COLO829 (cell line): ENCODE measurements at places on chromosomes 1 and 21.

DNA sequence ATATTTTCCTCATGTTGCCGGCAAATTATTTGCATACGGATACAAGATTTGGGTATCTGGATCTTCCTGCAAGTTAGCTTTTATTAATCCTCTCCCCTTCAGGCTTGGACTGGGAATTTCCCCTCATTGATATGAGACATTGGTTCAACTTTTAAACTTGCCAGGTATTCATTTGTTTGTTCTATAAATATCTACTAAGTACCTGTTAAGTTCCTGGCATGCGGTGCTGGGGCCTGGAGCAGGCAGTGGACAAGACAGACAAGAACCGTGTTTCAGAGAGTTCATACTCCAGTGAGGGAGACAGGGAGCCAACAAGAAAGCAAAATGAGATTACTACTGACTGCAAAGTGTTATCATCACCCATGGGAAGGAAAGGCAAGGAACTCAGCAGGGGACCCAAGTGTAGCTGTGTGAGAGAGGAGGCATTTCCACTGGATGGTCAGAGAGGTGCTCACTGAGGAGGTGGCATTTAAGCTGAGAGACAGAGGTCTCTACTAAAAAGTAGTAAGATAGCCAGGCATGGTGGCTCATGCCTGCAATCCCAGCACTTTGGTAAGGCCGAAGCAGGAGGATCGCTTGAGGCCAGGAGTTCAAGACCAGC is 39.1 kb upstream of the FHAD1 start:
- no peak for DNase-seq

GRCh38 chr1:154186852-154187501 is 4.9 kb downstream of the TPM3 start:
- no peak for DNase-seq

- DNase-seq = no peak
Observed at GRCh38 chr1:177983077-177983476, 13.2 kb upstream of the SEC16B start.

GRCh38 chr1:236156512-236157208 is 14.3 kb downstream of the GPR137B start:
- no peak for DNase-seq

DNA sequence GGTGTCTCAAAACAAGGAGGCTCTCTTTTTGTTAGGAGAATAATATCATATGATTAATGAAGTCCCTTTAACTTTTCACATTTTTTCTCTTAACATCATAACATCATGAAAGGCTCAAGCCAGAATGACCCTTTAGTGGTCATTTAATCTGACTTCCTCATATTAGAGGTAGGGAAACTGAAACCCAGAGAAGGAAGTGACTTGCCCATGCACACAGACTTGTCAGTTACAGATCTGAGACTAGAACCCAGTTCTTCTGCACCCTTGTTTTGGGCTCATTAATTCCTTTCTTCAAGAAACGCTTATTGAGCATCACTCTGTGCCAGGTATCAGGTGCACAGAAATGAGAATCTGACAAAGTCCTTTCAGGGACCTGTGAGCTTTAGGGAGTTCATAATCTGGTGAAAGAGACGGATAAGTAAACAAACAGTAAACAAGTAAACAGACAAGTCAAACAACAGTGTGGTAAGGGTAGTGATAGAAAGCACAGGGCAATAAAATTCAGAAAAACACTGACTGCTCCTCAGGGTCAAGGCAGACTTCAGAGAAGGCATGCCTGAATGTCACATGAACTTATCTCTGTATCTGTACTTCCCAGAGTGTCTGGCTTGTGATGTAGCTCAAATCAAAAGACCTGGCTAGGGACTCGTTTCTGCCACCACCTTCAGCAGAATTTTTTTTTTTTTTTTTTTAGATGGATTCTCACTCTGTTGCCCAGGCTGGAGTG is 38.3 kb upstream of the OSBPL9 start:
- no peak for DNase-seq

- no peak for DNase-seq
Observed at GRCh38 chr1:29984862-29985605, 738.4 kb downstream of the MATN1 start.

GRCh38 chr1:237171454-237172117 is 129.6 kb downstream of the RYR2 start:
- DNase-seq = no peak

GRCh38 chr1:35398739-35399138 is 130.2 kb downstream of the ZMYM4 start:
- DNase-seq = no peak

DNA sequence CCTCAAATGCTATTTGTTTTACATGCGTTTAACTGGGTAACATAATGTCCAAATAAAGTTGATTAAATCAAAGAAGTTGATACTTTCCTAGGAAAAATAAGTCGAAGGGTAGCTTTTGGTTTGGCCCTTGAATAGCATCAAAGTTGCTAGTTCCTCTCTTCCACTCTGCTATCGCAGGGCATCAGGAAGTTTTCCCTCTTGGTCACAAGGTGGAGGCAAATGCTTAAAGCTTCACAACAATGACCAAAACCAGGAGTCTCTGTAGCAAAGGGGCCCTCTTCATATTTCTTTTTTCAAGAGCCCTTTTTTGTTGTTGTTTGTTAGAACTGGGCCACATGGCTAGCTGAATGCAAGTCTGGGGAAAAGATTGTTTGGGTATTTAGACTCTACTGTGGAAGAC is 668.4 kb downstream of the KCNT2 start:
- DNase-seq = peak; percentile 28

- no peak for DNase-seq
Observed at GRCh38 chr1:48875552-48876329, 99.0 kb upstream of the BEND5 start.

DNA sequence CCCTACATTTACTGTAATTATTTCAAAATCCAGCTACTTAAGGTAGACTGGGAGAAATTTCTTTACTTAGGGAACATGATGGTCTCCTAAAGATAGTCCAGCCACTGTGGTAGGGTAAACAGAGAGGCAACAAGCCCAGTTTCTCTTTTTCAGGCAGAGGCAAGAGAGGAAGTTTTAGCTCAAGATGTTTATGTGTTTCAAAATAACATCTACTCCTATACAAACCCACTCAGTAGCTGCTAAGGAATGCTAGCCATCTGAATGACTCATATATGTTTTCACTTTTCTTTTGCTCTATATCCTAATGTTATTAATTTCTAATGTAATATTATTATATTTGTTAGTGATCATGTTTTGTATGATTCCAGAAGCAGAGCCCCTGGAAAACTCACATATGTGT is 856.6 kb downstream of the PLA2G4A start:
- peak; percentile 16 for DNase-seq

DNA sequence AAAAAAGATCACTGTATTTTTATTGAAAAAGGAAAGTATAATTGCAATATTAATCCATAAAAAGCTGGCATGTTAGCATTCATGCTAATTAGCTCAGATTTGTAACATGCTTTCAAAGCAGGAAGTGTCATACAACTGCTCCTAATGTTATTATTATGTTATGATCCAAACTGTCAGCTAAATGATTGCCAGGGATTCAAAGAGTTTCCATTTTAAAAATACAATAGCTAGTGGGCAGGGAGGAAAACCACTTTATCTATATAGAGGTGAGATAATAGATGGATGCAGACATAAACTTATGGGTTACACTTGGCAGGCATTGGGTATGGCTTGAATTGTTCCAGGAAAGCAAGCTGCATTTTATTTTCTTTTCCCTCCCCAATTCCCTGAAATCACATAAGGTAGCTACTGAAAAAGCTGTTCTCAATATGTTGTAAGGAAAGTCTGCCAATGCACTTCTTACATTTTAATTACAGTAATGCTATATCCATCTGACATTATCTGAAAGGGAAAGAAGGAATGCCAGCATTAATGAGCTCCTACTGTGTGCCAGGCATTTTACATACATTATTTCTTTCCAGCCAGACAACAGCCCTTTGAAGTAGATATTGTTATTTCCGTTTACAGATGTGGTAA is 9.8 kb upstream of the MYSM1 start:
- no peak for DNase-seq

DNA sequence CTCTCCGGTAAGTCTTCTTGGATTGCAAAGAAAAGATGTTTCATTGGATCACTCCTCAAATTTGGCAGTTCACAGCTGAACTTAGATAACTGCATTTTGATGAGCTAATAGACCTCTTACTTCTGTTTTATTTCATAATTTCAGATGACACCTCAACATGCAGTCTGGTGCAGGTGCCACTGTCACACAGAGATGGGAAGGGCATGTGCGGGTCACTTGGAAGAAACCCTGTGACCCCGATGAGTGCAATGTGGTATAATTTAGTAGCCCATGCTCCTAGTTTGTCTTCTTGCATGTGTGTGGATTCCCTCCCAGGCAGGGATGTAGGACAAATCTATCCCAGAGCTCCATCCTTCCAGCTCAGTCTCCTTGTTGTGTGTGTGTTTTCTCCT is 481 bp upstream of the SLAMF1 start:
- no peak for DNase-seq

DNA sequence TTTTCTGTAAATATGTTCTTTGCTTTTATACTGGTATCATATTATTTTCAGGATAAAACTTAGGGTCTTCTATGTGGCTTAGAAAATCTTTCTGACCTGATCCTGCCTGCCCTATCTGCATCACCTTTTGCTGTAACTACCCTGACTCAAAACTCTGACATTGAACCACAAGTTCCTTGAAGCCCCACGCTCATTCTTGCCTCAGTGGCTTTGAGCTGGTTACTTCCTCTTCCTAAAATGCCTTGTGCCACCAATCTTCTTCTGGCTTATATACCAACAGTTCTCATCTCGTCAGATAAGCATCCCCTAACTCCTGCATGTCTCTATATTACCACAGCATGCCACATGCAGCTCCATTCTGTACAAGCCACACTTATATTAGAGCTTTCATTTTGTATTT is 84.5 kb upstream of the LRRC7 start:
- DNase-seq = no peak

DNA sequence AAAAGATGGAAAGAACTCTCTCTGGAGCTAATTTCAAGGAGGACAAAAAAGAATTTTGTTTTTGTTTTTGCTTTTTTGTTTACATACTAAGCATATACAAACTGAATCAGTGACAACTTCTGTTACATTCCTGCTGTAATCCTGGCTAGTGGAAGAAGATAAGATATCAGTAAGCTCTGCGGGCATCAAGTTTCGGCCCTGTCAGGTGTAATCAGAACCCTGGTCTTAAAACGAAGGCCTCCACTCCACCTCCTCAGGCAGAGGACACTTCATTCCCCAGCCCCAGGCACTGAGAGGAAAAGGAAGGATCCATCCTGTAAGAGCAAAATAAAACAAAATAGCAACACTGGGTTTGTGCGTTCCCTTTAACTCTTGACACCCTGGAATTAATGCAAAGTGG is 88.9 kb upstream of the ARHGAP29 start:
- DNase-seq = no peak

DNA sequence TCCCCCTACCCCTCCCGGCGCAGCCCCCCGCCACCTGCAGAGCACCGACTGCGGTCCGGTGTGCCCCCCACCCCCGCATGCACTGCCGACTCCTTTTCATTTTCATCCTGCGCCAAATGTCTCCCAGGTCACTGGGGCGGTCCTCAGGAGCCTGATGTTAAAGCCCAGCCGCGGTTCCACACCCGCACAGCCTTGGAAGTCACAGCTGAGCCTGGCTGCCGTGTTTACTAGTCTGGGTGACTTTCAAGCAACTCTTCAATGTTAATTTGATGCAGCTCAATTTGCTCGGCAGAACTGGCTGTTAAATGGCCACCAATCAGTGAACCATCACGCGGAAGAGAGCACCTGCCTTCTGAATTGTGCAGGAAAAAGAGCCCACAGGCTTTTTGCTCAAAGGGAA is 27.2 kb downstream of the THAP3 start:
- no peak for DNase-seq

GRCh38 chr1:55179177-55179835 is 35.9 kb downstream of the USP24 start:
- no peak for DNase-seq

- no peak for DNase-seq
Observed at GRCh38 chr1:214493126-214493796, 58.1 kb downstream of the PTPN14 start.

DNA sequence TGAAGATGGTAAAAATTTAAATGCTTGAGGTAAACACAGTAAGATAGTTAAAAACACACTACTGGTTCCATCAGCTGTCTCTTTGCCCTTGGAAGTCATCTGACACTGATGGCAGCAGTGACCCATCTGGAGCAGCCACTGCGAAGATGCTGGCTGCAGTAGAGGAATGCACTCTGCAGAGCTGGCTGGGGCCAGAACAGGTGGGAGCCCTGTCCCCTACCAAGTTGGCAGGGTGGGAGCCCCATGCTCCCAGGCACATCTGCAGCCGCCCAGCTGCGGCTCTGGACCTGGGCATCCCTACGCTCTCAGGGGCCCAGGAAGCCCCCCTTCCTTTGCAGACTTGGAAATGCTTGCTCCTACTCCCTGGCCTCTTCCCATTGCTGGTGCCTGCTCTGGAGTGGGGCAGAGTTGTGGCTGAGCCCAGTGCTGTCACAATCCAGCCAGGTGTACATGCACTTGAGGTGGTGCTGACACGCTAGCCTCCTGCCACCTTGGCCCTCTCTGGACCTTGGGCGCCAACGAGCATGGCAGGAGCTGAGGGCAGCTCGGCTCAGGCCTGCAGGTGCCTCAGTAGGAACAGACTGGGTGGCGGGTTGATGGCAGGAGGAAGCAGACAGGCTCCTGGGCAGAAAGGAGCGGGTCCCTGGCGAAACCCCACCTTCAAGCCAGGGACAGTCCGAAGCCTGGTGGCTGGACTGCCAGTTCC is 227.0 kb downstream of the FGGY start:
- DNase-seq = no peak
